Left hindlimb (tissue), 1 donor: ENCODE measurements at places on chromosomes 5 and 9.

GRCh38 chr9:117013440-117013995 lies 326.4 kb downstream of the TRIM32 start:
- DNase-seq: no peak

GRCh38 chr5:80140496-80140895 lies 105.3 kb downstream of the THBS4 start:
- no peak for DNase-seq

DNA sequence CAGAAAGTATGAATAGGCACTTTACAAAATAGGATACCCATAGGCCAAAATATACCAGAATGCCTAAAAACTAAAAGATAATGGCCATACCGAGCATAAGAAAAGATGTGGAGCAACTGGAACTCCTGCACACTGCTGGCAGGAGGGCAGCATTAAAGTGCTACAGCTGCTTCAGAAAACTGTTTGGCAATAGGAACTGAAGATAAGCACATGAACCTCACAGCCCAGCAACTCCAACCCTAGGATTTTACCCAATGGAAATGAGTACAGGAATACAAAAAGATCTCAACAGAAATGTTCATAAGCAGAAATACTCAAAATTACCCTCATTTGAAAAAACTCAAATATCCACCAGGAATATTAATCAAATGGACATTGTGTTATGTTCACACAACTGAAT lies 209.3 kb downstream of the SPOCK1 start:
- DNase-seq: no peak

- DNase-seq: no peak
Measured at GRCh38 chr9:93750045-93750444, 173.7 kb downstream of the PHF2 start.

- no peak for DNase-seq
Measured at GRCh38 chr5:178435321-178436238, 154.6 kb downstream of the COL23A1 start.

GRCh38 chr5:6383376-6383775 lies 5.0 kb upstream of the MED10 start:
- no peak for DNase-seq

DNA sequence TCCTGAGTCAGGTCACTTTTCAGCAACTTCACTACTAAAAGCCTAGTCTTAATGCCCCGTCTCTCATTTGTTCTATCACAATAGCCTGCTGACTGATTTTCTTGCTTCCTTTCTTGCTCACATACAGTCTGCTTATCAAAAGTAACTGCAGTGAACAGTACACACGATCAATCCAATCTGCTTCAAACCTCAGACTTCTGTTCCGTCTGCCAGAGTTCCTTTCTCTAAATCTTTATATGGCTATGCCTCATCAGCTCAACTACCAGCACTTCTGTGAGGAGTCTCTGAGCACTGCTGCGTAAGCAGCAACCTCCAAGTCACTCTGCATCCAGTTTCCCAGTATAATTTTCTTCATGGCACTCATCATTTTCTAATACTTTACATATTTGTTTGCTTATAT lies 34.8 kb upstream of the PUM3 start:
- DNase-seq: no peak

DNA sequence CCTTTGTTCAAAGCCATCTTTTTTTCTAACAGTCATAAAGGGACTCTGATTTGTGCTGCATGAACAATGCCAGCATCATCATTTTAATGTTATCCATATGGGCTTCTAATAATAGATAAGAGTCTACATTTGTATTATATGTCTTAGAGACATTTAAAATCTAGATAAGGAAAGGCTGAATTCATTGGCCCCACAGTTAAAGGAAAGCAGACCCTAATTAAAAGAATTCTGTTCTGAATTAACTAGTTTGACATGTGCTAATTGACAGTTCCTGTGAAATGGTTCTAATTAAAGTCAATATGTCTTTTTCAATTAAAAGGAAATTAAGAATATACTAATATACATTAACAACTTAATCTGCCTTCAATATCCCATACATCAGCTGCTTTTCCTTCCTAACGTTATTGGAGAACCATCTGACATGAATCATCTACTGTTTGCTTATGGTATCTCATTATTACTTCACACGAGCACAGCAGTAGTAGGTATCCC lies 104.7 kb downstream of the NR2F1-AS1 start:
- DNase-seq: no peak

DNA sequence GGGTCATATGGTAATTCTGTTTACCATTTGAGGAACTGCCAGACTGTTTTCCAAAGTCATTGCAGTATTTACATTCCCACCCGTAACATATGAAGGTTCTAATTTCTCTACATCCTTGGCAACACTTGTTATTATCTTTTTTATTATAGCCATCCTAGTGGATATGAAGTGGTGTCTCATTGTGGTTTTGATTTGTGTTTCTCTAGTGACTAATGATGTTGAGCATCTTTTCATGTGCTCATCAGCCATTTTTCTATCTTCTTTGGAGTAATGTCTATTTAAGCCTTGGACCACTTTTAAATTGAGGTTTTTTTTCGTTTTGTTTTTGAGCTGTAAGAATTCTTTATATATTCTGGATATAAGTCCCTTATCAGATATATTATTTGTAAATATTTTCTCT lies 132.8 kb upstream of the RUSC2 start:
- no peak for DNase-seq

DNA sequence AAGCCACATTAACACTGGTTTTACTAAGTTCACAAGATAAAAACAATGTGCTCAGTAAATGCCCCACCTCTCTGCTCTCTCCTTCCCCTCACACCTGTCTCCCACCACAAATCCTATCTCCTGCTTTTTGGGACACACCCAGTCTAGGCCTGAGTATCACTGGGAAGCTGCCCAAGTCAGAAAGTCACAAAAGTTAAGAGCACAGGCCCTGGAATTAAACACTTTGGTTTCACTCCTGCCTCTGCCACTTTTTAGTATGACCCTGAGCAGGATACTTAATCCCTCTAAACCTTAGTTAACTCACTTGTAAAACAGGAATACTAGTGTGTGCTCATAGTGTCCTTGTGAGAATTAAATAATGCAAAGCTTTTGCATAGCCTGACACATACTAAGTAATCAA lies 11.3 kb downstream of the C5 start:
- DNase-seq: no peak

DNA sequence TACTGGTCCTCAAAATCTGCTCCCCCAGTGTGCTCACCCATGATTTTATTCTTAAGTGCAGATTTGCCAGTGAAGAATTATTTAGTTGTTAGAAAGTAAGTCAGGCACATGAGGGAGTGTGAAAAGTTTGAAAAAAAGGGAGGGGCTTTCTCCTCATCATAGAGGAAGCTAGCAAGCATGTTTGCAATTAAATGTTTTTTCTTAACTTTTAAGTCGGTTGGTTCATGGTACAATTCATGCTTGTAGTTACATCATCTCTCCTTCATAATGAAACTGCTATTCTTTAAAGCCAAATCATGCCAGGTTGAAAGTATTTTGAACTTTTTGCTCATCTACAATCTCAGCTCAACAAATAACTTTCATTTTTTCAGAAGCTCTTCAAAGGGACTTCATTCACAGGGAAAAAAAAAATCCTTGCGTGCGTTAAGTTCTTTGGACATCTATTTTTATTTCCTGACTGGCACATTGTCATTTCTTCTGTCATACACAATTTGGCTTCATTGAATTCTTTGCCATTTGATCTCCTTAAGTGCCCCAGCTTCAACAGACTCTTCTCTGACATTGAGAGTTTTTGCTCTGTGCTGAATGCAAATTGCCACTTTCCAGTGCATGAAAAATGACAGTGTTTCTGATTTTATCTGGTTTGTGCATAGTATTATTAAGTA lies 456.9 kb downstream of the TMEM232 start:
- DNase-seq: no peak

- DNase-seq: peak; percentile 85
Measured at GRCh38 chr9:129131300-129132145, 20.3 kb downstream of the PTPA start.

- DNase-seq: no peak
Measured at GRCh38 chr5:91079037-91079436, 304.1 kb downstream of the ARRDC3 start.

- DNase-seq: no peak
Measured at GRCh38 chr5:32627219-32627870, 42.0 kb downstream of the SUB1 start.

GRCh38 chr5:115354246-115354645 lies 57.8 kb upstream of the CCDC112 start:
- DNase-seq: no peak

DNA sequence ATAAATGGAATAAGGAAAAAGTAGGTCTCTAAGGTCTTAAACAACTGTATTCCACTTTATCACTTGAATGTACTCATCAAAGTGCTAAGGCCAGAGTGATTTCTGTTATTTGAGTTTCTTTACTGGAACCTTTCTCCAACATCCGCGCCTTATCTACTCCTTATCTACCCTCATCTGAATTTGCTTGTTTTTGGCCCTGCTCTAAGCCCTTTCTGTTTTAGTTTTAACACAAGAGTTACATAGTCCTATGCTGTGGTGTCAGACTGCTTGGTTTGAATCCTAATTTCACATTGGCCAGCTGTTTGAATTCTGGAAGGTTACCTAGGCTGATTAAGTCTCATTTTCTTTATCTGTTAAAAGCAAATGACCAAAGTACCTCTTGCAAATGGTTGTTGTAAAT lies 128.3 kb downstream of the PCSK5 start:
- no peak for DNase-seq

GRCh38 chr5:159775890-159776289 lies 140.4 kb upstream of the ADRA1B start:
- DNase-seq: no peak

GRCh38 chr5:178131446-178131996 lies 707 bp downstream of the RMND5B start:
- no peak for DNase-seq

DNA sequence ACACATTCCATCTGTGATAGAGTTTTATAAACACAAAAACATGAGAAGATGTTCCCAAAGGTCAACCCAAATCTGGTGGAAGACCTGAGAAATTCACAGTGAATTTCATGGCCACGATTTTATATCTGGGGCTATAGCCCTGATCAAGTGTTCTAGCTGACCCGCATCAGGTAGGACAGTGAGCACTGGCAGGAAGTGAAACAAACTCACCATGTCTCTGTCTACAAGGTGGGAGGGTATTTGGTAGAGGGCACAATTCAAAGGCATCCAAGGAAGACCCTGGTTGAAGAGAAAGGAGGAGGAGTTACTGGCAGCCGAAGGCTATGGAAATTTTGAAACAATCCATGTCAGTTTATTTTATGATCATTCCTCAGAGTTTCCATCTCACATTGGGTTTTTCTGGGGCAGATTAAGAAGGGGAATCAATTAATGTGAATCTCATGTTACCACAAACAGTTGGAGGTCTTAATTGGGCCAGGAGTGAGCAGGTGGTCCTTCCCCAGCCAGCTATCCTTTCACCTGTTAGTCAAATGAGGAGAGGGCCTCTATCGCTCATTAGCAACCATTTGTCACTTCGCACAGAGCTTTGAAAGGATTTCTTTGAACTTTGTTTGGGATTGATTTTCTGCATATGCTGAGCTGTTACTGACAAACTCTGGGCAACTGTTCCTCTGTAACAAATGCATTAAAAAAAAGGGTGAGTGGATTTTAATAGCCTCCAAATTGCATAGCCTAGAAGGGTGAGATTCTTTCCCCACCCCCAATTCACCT lies 612.0 kb upstream of the CLINT1 start:
- no peak for DNase-seq

DNA sequence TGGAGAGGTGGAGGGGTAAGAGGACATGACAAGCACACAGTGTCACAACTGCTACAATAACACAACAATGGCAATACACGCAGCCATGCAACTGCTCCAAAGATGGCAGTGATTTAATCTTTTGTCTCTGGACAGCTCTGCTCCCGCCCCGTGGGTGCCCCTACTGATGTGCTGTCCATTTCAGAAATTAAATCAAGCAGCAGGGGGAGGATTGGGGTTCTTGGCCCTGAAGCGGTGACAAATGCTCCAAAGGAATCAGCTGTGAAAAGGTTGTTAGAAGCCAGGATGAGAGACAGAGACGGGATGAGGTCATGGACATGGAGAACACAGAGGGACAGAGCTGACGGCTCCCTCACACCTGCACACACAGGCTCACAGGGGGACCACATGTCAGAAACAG lies 22.6 kb downstream of the CNTFR start:
- peak; percentile 27 for DNase-seq

DNA sequence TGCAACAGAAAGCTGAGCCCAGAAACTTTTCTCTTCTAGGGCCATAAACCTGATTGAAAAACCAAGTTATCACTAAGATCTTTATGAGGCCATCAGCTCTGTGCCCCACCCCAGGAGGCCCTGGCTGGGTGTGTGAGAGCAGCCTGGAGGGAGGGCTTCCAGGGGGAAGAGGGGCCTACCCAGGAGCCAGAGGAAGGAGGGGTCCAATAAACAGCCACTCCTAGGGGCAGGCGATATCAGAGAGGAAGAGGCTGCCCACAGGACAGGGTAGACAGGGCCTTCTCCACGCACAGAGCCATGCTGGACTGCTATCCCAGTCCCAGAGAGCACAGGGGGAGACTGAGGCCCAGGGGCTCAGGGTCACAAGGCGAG lies 4.5 kb upstream of the CDX1 start:
- DNase-seq: no peak

GRCh38 chr9:92484563-92484962 lies 2.3 kb upstream of the ASPN start:
- DNase-seq: no peak

DNA sequence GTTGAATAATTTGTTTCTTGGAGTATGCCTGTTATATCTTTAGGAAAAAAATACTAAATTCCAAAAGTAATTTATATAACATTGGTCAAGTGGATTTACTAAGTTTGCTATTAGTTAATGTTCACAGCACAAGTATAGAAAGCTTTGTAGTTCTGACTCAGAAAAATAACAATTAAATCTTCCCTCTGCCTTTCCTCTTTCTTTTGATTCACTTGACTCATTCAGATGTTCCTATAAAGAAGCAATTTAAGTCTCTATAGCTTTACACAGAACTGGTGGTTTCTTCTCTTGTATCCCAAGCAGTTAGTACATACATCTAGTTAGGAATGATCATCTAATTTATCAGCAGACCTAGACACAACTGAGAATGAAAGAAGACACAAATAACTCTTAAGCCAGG lies 4.5 kb upstream of the CDC42SE2 start:
- no peak for DNase-seq

GRCh38 chr5:145683431-145683830 lies 151.7 kb downstream of the PRELID2 start:
- no peak for DNase-seq

- DNase-seq: peak; percentile 53
Measured at GRCh38 chr5:1522601-1523479, 920 bp downstream of the LPCAT1 start.
